Panc1 (cell line): ENCODE measurements at places on chromosomes 4 and X. TPM values are rescaled to one million over a fixed set of nuclear protein-coding genes. Genes with fewer than 3 reads are reported as not detected.
A peak's percentile ranks its signal among the peaks of the same experiment; 100 is the strongest.

DNA sequence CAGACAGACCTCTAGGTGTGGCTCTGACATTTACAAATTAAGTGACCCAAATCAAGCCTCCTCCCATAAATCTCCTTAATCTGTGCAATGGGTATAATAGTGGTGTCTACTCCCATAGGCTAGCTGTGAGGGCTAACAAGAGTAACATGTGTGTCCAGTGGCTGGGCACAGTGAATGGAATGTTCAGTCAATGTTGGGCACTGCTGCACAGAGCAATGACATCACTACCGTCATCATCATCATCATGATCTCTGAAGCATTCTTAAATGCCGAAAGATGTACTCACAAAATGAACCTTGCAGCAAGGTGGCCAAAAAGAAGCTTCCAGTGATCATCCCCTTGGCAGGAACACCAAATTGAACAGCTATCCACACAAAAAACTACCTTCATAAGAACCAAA is 43.5 kb downstream of the CHRNA9 start:
- H3K27ac ChIP-seq: no peak overlapping the region
- no peak overlapping the region for H3K4me3 ChIP-seq
- DNase-seq: no peak
- no peaks in the 10 kb centered on the region for H3K4me1 ChIP-seq

- no peaks in the 10 kb centered on the region for H3K27me3 ChIP-seq
- H3K4me3 ChIP-seq: no peak overlapping the region
- no peak overlapping the region for H3K27ac ChIP-seq
- H3K36me3 ChIP-seq: no peaks in the 10 kb centered on the region
These were observed 176.9 kb upstream of the ARHGEF9 start for GRCh38 chrX:63961964-63962363.

GRCh38 chr4:11623726-11624037 is 195.0 kb upstream of the HS3ST1 start:
- no peaks in the 10 kb centered on the region for H3K27me3 ChIP-seq
- no peaks in the 10 kb centered on the region for H3K4me1 ChIP-seq
- DNase-seq: no peak
- H3K4me3 ChIP-seq: no peak overlapping the region

DNA sequence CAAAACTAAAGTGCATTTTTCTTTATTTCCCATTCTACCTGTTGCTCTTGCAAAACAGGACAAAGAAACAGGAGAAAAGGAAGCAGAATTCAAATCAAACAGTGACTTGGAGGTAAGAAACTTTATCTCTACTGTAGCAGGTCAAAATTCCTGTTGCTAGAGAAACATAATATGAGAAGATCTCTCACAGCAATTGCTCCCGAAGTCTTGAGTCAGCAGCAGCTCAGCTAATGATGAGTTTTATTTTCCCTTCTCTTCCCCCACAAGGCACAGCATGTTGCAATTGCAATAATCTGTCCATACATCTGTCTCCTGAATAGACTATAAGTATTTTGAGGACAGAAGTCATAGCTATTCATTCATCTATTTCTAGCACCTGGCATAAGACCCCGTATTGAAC is 112.7 kb downstream of the CLNK start:
- H3K36me3 ChIP-seq: no peaks in the 10 kb centered on the region
- no peak overlapping the region for H3K4me3 ChIP-seq
- H3K27me3 ChIP-seq: no peaks in the 10 kb centered on the region

DNA sequence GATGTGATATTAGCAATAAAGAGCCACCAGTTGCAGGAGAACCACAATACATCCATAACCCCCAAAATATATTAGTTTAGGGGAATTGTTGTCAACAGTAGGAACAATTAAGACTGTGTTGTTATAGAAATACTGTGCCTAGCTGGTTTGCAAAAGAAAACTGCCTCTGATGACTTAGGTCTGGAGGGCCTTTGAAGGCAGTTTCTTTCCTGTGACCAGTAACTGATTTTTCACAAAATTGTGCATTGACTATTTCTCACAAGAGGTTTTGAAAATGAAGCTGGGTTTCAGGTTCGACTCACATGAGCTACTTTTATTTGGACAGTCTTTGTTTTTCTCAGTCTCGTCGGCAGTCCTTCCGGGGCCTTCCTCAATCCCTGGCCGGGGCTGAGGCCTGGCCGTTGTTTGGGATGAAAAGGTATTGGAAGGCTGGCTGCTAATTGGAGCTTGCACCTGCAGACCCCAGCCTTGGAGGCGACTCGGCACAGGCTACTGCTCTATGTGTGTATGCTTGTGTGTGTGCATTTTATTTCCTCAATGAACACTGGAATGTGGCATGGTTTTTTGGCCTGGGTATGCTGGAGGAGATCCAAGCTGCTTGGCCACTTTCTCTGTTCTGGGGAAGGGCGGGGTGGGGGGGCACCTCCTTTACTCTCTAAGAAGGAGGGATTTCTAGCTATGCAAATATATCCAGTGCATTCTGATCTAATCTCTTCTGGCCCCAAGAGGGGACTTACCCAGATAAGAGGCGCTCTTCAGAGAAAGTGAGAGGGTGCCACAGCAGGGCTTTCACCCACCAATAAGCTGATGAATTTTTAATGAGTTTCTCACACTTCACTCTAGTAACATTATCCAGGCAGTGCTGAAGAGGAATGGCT is 49.5 kb upstream of the LNX1 start:
- no peak for DNase-seq
- H3K27me3 ChIP-seq: no peaks in the 10 kb centered on the region
- no peak overlapping the region for H3K27ac ChIP-seq
- H3K4me3 ChIP-seq: no peak overlapping the region

GRCh38 chr4:7354927-7355326 is 79.8 kb downstream of the PSAPL1 start:
- H3K36me3 ChIP-seq: no peaks in the 10 kb centered on the region
- H3K27me3 ChIP-seq: no peaks in the 10 kb centered on the region
- no peak overlapping the region for H3K27ac ChIP-seq

DNA sequence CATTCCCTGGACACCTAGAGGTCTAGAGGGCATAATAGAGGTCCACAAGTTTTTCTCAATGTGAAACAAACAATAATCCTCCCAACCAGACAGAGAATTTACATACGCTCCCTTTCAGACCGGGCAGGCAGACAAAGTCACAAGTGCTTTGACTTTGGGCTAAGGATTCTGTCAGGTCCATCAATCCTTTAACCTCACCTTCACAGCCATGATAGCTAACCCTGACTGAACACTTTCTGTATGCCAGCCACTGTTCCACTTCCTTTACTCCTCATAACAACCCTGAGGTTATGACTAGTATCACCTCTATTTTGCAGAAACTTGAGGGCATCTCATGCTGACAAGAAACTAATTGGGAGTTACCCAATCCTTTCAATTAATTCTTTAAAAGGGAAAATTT is 118.8 kb upstream of the AFF2 start:
- no peak overlapping the region for H3K4me3 ChIP-seq
- no peaks in the 10 kb centered on the region for H3K36me3 ChIP-seq
- no peak for DNase-seq
- H3K27ac ChIP-seq: no peak overlapping the region
- H3K27me3 ChIP-seq: no peaks in the 10 kb centered on the region

DNA sequence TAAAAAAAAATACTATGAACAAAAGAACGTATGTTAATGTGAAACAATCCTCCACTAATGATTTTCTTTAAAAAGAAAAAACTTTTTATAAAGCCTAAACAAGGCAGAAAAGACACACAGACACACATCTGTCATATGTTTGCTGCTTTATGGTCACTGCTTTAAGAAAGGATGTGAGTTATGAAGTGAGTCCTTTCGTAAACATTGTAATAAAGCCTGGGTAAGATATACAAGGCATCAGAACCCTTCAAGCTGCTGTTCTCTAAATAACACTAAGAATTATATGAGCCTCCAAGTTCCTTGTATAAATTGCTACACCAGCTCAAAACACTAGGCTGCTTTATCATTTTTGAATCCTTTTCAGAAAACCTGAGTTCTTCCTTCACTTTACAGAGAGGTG is 81.6 kb downstream of the FBXO8 start:
- H3K27ac ChIP-seq: no peak overlapping the region
- H3K4me1 ChIP-seq: no peaks in the 10 kb centered on the region
- no peaks in the 10 kb centered on the region for H3K27me3 ChIP-seq
- H3K36me3 ChIP-seq: no peaks in the 10 kb centered on the region
- H3K4me3 ChIP-seq: no peak overlapping the region
- no peak for DNase-seq

DNA sequence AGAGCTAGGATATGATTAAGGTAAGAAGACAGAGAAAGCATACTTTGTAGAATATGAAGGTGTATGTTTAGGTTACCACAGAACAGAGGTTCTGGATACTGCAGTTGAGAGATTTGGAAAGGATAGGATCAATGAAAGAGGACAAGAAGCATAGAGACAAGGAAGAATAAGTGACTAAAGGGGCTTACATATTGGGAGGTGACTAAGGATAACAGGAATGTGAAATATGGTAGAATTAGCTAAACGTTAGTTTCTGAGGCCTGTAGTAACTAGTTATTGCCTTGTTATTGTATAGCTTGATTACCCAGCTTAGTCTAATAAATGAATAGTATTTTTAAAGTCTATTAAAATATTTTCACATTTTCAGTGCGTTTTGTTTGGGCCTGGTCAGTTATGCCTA is 38.2 kb downstream of the CENPI start:
- peaks cover 20% of the 10 kb centered on the region for H3K36me3 ChIP-seq
- H3K27me3 ChIP-seq: no peaks in the 10 kb centered on the region
- no peaks in the 10 kb centered on the region for H3K4me1 ChIP-seq
- no peak overlapping the region for H3K27ac ChIP-seq
- H3K4me3 ChIP-seq: no peak overlapping the region

DNA sequence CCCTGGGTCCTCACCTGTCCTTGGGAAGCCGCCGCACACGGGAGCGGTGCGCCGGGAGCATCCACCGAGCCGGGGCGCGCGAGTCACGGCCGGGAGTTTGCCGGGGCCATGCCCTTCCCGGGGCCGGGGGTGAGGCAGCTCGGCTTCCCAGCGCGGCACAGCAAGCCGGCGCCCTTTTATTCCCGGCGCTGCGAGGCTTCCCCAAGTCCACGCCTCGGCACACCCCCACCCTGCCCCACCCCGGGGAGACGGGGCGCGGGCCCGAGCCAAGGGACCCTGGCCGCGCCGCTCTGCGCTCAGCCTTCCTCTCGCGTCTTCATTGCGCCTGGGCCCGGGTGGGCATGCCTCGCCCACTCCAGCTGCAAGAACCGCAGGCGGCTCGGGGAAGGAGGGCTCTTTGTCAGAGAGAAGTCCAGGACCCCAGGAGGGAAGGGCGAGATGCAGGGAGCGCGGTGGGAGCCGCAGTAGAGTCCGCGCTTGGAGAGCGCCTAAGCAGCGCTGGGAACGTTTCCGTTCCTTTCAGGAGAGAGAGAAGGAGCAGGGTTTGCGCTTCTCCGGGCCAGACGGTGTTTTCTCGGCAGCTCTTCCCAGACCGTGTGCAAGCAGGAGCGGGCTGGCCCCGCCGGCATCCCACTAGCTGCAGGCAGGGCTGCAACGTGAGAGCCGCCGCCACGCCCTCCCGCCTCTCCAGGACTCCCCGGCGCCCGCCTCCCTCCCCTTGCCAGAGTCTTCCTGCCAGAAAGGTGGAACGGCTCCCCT is at the start of gene MXRA5:
Gene MXRA5 (minus strand): TSS at position 152 of the 759 bp plus-strand sequence. CDS start 2,819 bp downstream, outside the sequence.
- H3K36me3 ChIP-seq: no peaks in the 10 kb centered on the region
- H3K27me3 ChIP-seq: no peaks in the 10 kb centered on the region
- no peak for DNase-seq
- peak within 1 kb of the TSS; percentile 55 for H3K4me3 ChIP-seq
- no peaks in the 10 kb centered on the region for H3K4me1 ChIP-seq
- no peak within 1 kb of the TSS; the same call in 1 of the 2 replicates for H3K27ac ChIP-seq

- no peak overlapping the region for H3K27ac ChIP-seq
- no peak overlapping the region for H3K4me3 ChIP-seq
- no peak for DNase-seq
These were observed 147.6 kb upstream of the MSX1 start for GRCh38 chr4:4711902-4712301.

GRCh38 chr4:2044542-2045517 is 14.3 kb upstream of the NAT8L start:
- H3K27me3 ChIP-seq: no peaks in the 10 kb centered on the region
- DNase-seq: no peak
- no peaks in the 10 kb centered on the region; the same call in 1 of the 2 replicates for H3K4me1 ChIP-seq
- no peak overlapping the region for H3K27ac ChIP-seq
- H3K36me3 ChIP-seq: no peaks in the 10 kb centered on the region

IL21 gene
- not detected for total RNA-seq

DUSP21 gene
- not detected for total RNA-seq

PABPC1L2A gene
- not detected for total RNA-seq

SH2D1A gene
- 0.21 TPM for total RNA-seq

HERC3 gene
- 1.1 TPM for total RNA-seq

GPR34 gene
- total RNA-seq: not detected

GLRB gene
- 1.8 TPM for total RNA-seq
